ENCODE measurements at places on chromosomes 5 and 9. TPM values are rescaled to one million over a fixed set of nuclear protein-coding genes. Genes with fewer than 3 reads are reported as not detected.

Gene PDZD2
- total RNA-seq = 7.1 TPM

Gene CNTNAP3B
- 52.0 TPM for total RNA-seq

Gene FXN
- 5.5 TPM for total RNA-seq

Gene FANCG
- total RNA-seq = 3.2 TPM

Gene SLC36A2
- not detected for total RNA-seq

Gene ANKRD18B
- total RNA-seq = not detected

Gene AK8
- total RNA-seq = 0.36 TPM

Gene CCDC192
- total RNA-seq = 0.36 TPM

Gene FAM221B
- total RNA-seq = not detected

Gene SLC6A7
- not detected for total RNA-seq

Gene PPP3R2
- total RNA-seq = not detected

Gene CYSRT1
- total RNA-seq = not detected

Gene OTP
- not detected for total RNA-seq

Gene TRIP13
- 0.54 TPM for total RNA-seq

Gene FOXD4L6
- total RNA-seq = not detected

Gene FOXD4L3
- not detected for total RNA-seq

Gene MLANA
- total RNA-seq = not detected

Gene C5
- 4.6 TPM for total RNA-seq

Gene SHC3
- 14.7 TPM for total RNA-seq

Gene MSMP
- not detected for total RNA-seq

Gene OR1J2
- not detected for total RNA-seq

Gene PCDHB12
- 10.2 TPM for total RNA-seq

Gene TMC1
- total RNA-seq = under 0.01 TPM

Gene MSX2
- total RNA-seq = 0.66 TPM

Gene ADAMTS13
- 0.71 TPM for total RNA-seq

Gene SLC22A4
- total RNA-seq = 0.83 TPM

Gene SSBP2
- total RNA-seq = 89.2 TPM

Data from sigmoid colon (tissue), 7 donors.